ENCODE measurements at places on chromosomes 1 and 21.

GRCh38 chr1:38625939-38626338 lies 233.6 kb downstream of the RRAGC start:
- no peak for DNase-seq

DNA sequence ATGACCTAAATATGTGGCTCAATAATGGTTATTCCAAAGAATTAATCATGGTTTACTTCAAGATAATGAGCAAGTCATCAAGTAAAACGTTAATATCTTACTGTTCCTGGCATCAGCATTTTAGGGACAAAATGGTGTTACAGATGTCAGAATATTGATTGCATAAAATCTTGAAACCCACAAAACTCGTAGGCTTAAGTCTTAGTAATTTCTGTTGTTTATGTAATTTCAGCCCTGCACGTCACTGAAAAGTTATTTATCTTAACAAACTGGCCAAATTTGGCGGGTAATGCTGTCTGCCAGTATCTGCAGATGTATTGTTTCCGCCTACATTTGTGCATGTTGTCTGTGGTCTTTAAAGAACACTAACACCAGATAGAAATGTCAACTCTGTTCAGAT lies 25.8 kb downstream of the CDC7 start:
- no peak for DNase-seq

GRCh38 chr1:218317061-218317460 lies 28.1 kb upstream of the TGFB2 start:
- DNase-seq, result no peak

GRCh38 chr1:208044589-208045462 lies 133.9 kb upstream of the CD34 start:
- DNase-seq, result peak; percentile 25

DNA sequence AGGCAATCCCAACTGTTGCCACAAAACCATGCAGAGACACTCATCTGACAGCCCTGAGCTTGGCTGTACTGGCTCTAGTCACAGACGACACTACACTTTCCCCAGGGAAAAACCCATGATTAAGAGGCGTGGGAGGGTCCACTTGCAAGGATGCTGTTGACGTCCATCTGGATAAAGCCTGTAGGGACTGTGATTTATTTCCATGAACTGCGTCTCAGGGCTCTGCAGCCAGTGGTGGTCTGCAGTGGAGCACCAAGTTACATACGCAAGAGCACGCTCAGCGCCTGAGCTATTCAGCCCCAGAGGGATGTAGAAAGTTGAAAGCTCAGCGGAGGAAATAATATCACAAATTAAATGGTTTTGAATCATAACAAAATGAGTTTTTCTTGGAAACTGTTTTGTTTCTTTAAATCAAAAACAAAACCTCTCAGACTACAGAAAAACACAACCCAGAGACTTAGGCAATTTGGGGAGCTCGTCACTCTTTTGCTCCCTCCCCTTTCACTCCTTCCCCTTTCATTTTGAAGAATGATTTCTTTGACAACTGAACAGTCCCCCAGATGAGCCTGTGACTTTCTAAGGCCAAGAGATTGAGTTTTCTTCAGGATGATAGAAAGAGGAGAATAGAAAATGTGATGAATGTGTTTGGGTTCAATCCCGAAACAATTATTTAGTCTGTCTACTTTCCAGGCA lies 71.2 kb downstream of the NGF start:
- no peak for DNase-seq

DNA sequence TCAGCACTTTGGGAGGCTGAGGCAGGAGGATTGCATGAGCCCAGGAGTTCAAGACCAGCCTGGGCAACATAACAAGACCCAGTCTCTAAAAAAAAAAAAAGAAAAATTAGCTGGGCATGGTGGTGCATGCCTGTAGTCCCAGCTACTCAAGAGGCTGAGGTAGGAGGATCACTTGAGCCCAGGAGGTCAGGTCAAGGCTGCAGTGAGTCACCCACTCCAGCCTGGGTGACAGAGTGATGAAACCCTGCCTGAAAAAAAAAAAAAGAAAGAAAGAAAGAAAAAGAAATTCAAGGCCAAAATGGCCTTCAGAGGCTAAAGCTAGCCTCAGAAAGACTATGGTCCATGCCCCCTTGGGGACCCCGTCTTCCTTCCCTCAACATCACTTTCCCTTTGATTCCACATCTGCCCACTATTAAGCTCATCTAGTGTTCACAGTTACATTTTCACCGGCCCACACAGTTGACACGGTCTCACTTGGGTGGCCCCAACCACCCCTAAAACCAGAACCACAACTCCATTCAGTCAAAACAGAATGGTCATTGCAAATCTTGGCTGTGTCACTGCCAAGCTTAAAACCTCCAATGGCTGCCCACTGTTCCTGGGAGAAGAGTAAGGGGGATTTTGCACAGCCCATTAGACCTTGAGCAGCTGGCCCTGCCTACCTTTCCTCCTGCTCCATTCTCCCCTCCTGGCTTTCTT lies 2.1 kb upstream of the CAPN8 start:
- no peak for DNase-seq

DNA sequence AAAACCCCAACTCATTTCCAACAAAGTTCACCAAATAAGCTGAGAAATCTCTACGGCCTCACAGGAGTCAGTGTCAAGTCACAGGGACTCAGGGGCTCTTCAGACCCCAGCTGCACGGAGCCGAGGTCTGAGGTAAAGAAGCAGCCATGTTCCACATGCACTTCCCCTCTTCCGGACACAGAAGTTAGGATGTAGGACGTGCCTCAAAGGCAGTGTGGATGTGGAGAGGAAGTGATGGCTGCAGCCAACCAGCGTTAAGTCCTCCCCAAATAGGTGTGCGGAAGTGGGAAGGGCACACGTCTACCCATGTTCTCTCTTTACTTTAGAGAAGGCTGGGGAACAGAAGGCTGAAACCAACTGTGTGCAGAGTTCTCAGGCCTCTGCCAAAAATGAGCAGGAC lies 14.6 kb upstream of the NCF2 start:
- DNase-seq, result no peak

DNA sequence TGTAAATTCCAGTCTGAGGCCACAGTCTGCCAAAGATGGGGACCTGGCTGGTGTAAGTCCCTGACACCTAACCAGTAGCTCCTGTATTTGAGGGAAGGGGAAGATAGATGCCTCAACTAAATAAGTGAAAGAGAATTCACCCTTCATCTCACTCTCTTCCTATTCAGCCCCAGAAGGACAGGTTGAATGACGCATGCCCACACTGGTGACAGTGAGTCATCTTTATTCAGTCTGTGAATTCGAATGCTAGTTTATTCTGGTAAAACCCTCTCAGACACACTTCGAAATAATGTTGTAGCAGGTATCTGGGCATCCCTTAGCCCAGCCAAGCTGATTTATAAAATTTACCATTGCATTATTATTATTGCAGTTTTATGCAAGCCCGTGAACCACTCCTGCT lies 617.0 kb upstream of the PRMT6 start:
- no peak for DNase-seq

DNA sequence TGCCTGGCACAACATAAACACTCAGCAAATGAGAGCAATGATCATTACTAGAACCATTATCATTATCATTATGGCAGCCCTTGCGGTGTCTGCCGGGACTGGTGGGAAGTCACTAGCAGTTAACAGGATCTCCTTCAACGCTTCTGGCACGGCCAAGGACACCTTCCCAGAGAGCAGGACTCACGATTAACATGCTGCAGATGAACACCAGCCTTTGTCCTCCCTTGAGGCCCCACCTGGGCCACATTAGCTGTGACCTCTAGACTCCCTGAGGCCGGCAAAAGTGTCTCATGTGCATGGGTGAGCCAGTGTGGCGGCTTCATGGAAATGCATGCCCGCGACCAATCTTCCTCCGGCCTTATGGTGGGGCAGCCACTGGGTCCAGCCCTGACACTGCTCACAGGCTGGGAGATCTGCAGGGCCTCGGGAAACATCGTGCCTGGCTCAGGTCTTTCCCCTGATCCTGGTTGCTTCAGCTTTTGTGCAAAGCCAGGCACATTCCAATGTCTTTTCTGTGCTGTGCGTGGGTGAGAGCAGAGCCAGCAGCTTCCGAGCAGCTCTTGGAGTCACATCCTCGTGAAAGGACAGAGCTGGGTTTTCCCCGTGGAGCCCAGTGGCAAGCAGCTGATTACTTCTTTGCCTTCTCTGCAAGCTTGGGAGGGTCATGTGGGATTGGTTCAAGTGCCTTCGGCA lies 107.3 kb downstream of the HMGB4 start:
- DNase-seq, result no peak

- peak; percentile 86 for DNase-seq
These were observed at the start of gene NMNAT2 for GRCh38 chr1:183417772-183418491. Gene NMNAT2 (minus strand): TSS chr1:183418380. CDS start chr1:183418267, 113 bp downstream.

DNA sequence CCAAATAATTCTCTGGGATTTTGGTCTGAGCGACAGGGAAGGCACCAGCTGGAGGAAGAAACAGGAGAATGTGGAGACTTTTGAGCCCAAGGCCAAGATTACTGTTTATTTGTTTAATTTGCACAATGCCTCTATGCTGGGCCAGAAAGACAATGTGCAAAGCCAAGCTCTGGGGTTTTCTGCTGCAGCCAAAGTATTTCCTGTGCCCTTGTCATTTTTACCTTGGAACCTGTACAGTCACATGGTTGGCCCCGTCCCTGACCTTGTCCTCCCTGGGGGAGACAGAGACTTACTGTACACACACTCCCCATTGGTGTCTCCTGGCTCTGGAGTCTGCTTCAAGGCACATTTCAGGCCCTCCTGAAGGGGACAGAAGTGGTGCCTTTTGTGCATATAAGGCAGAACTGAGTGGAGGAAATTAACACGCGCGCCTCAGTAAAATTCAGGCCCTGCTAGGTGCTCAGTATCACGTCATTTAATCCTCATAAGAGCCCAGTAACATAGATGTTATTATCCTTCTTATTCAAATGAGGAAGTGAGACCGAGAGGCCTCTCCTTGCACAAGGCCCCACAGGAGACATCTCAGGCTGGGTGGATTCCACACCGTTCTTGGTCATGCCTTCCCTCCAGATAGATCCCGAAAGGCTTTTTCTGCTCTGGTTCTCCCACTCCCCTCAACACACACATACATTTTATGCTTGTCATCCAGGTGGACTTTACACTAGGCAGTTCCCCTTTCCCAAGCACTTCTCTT lies 21.1 kb downstream of the C1orf115 start:
- DNase-seq, result peak; percentile 24

DNA sequence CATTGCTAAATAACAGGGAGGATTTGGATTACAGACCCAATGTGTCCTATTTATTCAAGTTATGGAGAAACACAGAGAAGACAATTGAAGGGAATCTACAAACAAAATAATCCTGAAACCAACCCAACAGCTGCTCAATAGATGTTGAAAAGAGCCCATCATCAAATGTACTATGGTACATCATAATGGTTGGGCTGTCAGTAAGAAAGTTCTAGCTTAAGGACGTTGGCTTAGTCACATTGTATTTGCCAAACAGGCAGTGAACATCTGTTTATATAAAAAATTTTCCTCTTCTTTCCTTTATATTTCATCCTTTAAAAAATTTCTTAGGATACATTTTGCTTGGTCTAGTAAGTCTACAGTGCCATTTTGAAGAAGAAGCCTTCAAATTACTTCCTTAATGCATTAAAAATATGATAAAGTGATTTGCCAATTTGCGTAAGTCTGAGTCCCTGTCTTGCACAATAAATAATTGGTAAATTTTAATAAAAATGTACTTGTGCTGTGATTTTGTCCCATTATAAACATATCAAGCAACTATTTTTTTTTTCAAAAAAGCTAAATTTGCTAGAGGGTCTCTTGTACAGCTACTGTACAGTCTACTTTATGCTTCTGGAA lies 14.4 kb downstream of the MAP3K7CL start:
- no peak for DNase-seq

- DNase-seq, result no peak
These were observed 287.4 kb upstream of the LYPLAL1 start for GRCh38 chr1:218886101-218886871.

Data from NCI-H69 (cell line).